Activated CD4-positive, alpha-beta T cell treated with anti-CD3 and anti-CD28 coated beads for 1 hour (primary cell): ENCODE measurements at places on chromosomes 3 and 15.

- no peak for DNase-seq
These were observed 38.4 kb downstream of the SUCLG2 start for GRCh38 chr3:67616046-67616445.

DNA sequence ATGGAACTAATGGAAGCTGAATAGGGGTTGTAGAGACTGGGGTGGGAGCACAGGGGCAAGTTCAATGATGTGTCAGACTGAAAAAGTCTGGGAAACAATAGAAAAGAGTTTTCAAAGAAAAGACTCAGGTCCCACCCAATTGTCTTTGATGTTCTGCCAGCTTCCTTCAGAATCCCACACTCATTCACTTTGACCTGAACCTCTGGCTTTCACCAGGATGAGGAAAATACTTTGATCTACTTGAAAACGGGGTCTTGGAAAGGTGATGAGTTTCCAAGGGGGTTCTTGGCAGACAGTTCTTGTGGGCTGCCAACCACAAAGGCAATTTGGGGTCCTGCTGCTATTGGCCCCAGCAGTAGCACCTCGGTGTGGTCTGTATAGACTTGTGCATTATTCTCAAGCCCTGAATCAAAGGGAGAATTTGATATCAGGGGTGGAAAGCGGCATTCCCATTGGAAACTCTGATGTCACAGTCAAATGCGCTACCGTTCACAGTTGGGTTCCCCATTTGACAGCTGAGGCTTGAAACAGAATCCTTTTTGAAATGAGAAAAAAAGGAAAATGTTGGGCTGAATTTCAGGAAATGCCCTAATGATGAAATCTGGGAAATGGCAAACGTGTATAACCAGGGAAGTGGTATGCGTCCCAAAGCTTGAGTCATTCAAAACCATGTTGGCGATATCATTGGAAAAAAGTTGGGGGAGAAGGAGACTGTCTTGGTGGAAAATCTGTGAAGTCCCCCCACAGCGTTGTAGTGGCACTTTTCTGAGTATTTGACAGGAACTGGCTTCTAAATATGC, 229.2 kb upstream of the LRTM1 start:
- no peak for DNase-seq

- no peak for DNase-seq
These were observed at the start of gene HDGFL3 for GRCh38 chr15:83207660-83208366. HDGFL3 (minus strand) TSS chr15:83207823; CDS start chr15:83207414, 409 bp downstream.

GRCh38 chr3:173467501-173467900, 70.0 kb downstream of the NLGN1 start:
- no peak for DNase-seq

DNA sequence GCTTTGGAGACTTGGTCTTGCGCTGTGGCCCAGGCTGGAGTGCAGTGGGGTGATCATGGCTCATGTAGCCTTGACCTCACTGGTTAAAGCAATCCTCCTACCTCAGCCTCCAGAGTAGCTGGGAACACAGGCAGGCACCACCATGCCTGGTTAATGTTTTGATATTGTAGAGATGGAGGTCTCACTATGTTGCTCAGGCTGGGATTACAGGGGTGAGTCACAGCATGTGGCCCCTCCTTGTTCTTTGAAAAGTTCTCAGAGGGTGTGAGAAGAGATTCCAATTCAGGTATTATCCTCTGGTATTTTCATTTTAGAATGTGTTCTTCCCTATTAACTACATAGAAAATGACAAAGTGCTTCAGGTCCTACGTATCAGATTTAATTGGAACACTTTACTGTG, 51.9 kb upstream of the RPL32 start:
- no peak for DNase-seq

GRCh38 chr3:13852638-13853009, 27.2 kb downstream of the WNT7A start:
- DNase-seq, result no peak

- no peak for DNase-seq
These were observed 116.9 kb upstream of the RAP2B start for GRCh38 chr3:153045150-153045549.

GRCh38 chr3:56137415-56137814, 330.9 kb downstream of the ERC2 start:
- DNase-seq, result no peak

DNA sequence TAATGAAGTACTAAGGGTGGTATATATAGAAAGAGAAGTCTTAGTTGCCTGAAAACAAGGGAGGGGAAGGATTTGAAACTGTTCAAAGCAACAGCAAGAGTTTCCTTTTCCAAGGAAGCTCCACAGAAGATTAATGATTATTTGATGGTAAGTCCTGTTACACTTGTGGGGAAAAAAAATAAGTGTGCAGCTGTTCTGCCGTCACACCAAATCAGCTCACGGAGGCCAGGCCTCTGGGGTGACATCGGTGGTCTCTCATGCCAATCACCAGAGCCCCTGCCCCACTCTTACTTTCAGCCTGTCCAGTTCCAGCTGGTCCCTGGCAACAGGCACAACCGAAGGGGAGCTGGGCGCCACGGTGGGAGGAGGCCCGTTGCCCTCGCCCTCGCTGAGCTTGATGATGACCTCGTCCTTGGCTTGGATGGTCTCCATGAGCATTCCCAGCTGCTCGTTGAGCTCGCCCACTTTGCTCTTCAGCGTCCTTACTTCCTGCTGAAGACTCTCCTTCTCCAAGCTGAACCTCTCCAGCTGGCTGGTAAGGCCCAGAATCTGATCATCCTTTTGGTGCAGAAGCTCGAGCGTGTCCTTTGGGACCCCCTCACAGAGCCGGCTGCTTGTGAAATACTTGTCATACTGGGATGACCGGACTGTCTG, 53.5 kb downstream of the TBC1D2B start:
- DNase-seq, result no peak

- no peak for DNase-seq
These were observed 93.9 kb upstream of the VGLL3 start for GRCh38 chr3:87084868-87085267.

DNA sequence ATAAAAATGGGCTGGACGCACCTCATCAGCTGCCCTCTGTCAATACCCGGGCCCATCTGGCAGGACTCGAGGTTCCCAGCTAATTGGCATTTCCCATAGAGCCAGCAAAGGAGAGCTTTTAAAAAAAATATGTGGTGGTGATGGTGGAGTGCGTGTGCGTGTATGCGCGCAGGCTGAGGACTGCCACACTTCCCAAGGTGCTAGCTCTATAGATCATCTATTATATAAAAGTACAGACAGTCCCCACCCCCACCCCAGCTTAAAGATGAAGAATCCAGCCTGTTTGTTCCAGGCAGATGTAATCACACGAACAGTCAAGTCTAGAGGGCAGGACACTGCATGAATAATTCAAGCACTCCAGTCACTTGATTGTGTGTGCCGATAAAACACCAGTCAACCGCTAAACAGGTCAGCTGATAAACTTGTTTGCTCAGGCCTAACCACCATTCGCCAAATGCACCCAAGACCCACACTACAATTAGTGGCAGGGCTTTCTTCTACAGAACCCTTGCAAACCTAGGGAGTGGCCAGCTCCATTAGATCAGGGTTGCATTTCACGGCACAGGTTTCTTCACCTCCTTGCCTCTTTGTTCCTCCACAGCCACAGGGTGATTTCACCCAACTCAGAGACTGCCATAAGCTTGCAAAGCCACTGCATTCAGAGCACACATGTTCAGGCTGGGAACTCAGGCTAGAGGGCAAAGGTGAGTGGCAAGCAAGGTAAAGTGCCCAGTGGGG, 5.8 kb downstream of the TLE3 start:
- DNase-seq, result no peak

GRCh38 chr3:146561879-146562278, 17.5 kb upstream of the PLSCR1 start:
- no peak for DNase-seq

DNA sequence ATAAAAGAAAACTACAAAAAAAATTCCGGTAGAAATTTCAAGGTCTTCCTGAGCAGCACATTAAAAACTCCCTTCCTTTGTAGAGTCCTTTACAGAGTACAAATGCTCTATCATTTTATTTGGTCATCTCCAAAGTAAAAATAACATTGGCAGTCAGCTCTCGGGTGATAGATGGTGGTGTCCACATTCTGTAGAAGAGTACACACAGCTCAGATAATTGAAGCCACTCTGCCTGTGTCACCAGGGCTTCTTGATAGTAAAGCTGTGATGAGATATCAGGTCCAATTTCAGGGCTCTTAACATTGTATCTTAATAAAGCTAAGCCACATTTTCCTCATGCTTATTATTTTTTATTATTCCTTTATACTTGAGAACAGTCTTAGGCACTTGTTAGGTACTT, 371.6 kb downstream of the TAFA4 start:
- DNase-seq, result no peak

GRCh38 chr3:105101603-105102002, 265.1 kb upstream of the ALCAM start:
- DNase-seq, result no peak

GRCh38 chr15:71182522-71182921, 67.3 kb downstream of the THSD4 start:
- no peak for DNase-seq

- DNase-seq, result no peak
These were observed 141.3 kb upstream of the PROK2 start for GRCh38 chr3:71926262-71926600.

DNA sequence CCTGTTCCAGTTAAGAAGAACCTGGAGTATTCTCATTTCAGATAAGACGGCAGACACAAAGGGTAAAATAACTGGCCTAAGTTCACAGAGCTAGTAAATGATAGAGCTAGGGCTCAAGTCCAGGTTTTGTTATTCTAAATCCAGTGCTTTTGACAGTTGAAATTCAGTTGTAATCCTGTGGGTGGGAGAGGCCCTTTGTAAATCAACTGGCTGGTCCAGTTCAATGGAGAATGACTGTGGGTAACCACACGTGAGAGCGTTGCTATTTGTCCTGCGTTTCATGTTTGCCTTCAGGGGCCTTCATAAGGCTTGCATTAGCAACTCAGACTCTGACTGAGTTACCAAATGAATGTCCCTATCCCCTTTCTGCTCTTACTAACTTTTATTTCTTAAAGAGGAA, 24.2 kb upstream of the CD96 start:
- no peak for DNase-seq

- no peak for DNase-seq
These were observed 29.7 kb upstream of the LHFPL4 start for GRCh38 chr3:9583371-9583770.
